ENCODE measurements at places on chromosomes 11 and 22.

- no peak for DNase-seq
Measured at GRCh38 chr11:41382927-41383326, 76.5 kb downstream of the LRRC4C start.

DNA sequence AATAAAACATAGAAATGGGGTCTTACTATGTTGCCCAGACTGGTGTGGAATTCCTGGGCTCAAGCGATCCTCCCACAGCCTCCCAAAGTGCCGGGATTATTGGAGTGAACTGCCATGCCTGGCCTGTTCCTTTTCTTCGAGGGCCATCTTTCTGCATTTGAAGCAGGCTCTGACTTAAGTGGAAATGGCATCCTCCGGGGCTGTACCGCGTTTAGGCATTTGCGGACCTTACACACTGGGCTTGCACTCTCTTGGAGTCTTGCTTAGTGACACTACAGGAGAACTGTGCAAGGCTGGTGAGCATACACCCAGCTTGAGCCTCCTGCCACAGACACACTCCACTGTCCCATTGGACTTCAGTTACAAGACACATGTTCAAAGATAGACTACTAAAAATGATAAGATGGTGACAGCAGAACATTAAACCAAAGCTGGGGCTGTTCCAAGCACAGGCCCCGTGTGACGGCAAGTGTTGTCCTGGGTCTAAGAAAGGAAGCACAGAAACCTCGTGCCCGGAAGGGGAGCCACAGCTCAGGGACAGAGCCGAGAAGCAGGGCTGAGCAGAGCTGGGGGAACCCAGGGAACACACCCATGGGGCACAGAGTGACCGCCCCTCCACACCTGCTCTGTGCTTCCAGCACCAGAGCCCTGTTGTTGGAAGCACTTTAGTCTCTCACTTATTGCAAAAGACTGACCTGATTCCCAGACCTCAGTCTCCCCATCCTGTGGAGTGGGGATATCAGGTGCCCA, 59.0 kb upstream of the SHANK2 start:
- no peak for DNase-seq

GRCh38 chr11:117986981-117987574, 884 bp downstream of the IL10RA start:
- DNase-seq: no peak

- no peak for DNase-seq
Measured at GRCh38 chr11:111635706-111636045, 33.4 kb downstream of the SIK2 start.

GRCh38 chr11:30333405-30333804, 10.5 kb downstream of the ARL14EP start:
- no peak for DNase-seq

GRCh38 chr11:87352759-87353707, 315.3 kb downstream of the TMEM135 start:
- peak; percentile 49 for DNase-seq

GRCh38 chr11:32820497-32820896, 9.2 kb upstream of the PRRG4 start:
- DNase-seq: no peak

DNA sequence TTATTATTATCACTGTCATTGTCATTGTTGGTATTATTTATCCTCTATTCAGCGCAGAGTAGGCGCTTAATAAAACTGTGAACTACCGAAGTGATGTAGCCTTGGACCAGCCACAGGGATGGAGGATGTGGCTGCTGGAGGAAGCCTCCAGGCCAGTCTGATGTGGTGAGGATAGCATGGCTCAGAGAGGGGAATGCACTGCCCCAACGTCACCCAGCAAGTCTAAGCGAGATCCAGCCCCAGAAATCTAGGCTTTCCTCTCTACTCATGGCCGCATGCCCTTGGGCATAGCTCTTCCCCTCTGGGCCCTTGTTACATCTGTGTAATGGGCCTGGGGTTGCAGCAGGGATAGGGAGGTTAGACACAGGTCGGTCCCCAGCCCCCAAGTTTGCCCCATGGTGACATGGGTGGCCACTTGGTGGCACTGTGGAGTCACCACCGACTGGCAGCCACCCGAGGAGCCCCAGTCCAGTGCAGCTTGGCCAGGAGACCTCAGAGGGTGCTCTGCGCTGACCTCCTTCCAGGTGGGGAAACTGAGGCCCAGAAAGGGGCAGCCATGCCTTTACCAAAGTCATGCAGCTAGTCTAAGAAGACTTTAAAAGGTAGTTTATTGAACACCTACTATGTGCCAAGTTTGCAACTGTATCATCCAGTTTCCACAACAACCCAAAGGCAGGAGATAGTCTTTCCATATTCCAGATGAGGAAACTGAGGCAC, 395.7 kb downstream of the MN1 start:
- DNase-seq: peak; percentile 3

GRCh38 chr11:64198511-64198910, 8.0 kb upstream of the FERMT3 start:
- DNase-seq: no peak

GRCh38 chr11:58061813-58062212, 31.1 kb downstream of the OR6Q1 start:
- DNase-seq: no peak

DNA sequence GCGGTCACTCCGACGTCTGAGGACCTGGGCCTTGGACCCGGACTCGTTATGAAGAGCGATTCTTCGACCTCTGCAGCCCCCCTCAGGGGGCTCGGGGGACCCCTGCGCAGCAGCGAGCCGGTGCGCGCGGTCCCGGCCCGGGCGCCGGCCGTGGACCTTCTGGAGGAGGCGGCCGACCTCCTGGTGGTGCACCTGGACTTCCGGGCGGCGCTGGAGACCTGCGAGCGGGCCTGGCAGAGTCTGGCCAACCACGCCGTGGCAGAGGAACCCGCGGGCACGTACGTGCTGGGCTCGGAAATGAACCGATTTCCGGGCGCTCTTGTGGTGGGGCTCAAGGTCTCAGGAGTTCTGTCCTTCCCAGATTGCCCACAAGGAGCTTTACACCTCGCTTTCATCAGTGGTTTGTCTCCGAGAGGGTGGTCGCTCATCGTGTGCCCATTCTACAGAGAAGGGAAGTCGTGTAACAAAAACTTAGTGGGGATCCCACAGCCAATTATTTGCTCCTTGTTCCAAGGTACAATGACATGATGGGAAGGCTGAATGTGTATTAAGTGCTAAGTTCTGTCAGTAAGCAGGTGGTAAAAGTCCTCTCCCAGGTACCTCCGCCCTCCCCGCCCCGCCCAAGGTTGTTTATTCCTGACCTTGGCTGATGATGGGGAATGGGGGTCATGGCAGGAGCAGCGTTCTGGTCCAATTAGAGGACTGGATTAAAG, 695 bp downstream of the PEX26 start:
- DNase-seq: no peak

- no peak for DNase-seq
Measured at GRCh38 chr11:131240421-131240820, 130.0 kb upstream of the NTM start.

- DNase-seq: no peak
Measured at GRCh38 chr11:73991471-73992006, 8.9 kb upstream of the UCP2 start.

- DNase-seq: no peak
Measured at GRCh38 chr22:20926243-20926642, 9.0 kb downstream of the CRKL start.

- DNase-seq: no peak
Measured at GRCh38 chr22:29382580-29383302, 5.6 kb downstream of the AP1B1 start.

DNA sequence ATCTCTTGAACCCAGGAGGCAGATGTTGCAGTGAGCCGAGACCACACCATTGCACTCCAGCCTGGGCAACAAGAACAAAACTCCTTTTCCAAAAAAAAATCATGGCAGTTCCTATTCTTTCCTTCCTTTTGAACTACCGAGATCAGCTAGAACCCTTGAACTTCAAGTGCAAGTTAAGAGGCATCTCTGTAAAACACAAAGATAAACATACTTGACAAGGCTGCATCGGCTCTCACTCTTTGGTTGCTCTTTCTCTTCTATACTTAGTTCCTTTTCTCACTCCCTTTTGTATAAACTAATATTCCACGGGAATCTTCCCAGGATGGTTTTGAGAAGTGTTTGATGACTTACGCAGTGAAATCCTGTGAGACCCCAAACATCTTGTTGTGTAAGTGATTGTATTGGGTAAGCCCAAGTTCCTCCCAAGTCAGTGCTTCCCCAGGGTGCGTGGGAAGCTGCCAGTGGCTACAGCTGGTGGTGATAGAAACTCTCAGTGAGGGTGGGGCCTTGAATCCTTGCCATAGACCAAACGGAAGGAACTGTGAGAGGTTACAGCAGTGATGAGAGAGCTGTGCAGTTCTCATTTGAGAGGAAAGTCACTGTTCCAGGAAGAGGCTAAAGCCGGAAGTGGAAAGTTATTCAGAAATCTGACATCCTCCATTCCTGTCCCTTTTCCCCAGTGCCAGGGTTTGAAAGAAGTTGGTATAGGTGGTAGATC, 24.1 kb upstream of the CDC42EP2 start:
- DNase-seq: no peak

GRCh38 chr22:41828516-41828915, 4.4 kb upstream of the SREBF2 start:
- no peak for DNase-seq

DNA sequence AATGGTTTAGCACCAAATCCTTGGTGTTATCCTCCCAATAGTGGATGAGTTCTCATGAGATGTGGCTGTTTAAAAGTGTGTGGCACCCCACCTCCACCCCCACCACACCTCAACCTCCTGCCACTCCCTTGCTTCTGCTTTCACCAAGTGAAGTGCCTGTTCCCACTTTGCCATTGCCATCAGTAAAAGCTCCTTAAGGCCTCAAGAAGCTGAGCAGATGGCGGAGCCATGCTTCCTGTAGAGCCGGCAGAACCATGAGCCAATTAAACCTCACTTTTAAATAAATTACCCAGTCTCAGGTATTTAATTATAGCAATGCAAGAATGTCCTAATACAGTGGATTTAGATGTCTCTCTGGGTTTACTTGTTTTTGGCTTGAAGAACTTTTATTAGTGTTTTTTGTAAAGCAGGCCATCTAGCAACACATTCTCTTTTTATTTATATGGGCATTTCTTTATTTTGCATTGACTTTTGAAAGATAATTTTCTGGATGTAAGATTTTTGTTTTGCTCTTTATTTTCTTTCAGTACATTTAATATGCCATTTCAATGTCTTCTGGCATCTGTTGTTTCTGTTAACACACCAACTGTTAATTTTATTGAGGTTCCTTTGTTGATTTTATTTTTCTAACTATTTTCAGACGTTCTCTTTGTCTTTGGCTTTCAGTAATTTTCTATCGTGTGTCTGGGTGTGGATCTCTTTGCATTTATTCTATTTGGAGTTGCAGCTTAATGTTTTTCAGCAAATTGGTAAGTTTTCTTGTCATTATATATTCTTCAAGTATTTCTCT, 724.5 kb upstream of the CNTN5 start:
- DNase-seq: peak; percentile 53

DNA sequence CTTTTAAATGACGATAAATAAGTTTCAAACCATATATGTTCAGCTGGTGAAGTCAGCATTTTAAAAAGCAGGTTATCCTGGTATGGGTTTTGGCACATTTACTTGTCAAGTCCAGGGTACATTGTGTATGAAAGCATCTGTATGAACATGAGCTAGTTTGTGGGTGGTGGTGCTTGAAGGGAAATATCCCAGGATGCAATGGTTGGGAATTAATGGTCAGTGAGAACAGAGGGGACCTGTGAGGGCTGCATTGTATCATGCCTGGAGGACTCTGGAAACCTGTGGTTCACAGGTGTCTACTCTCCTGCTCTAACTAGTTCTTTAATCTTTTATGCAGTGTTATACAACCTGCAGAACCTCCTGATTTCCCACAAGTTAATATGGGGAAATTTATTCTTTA, 5.8 kb downstream of the DEPDC7 start:
- DNase-seq: no peak

DNA sequence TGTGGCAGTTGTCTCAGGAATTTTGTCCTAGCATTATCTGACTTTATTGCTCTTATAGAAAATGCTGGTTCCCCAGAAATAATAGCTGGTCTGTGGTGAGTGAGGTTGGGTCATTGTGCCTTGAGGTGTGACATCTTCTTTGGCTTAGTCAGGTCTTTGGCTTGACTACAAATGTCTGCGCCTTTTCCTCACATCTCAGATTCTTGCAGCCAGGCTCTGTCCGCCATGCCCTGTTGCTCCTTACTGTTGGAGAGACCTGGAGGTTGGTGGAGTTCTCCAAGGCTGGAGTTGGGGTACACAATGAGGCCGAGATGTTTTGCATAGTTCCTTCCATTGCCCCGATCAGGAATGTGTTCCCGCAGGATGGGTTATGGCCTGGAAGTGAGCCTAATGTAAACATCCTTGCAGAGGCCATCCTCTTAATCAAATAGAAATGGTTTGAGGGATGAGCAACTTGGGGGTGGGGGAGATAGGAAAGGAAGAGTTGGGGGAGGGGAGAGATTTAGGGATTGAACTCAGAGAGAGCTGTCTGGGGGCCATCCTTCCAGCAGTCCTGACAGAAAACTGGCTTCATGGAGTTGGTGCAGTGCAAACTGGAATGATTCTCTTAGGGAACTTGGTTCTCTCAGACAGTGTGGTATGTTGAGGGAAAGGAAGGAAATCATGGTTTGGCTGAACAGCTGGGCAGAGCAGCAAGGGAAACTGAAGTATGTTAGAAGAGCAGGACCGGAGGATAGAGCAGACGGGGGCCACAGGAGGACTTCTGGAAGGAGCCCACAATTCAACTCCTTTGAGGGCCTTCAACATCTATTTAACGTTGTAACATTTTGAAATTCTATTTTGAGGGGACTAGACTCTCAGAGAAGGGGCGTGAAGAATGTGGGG, 49.9 kb downstream of the ZBTB16 start:
- DNase-seq: no peak

DNA sequence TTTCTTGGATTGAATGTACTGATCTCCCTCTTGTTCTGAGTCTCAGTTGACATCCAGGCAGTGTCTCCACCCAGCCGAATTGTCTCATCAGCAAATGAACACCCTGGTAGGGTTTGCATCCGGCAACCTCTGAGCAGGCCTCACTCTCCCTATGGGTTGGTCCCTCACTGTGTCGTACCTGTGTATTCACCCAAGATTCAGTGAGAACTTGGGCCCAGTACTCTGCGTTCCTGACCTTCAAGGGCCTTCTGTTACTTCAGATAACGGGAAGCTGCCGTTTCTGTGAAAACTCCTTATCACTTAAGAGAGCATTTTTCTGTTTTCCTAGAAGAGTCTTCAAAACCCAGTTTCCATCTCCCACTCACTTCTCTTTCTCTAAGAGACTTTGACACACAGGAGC, 915.6 kb downstream of the TBC1D22A start:
- no peak for DNase-seq

DNA sequence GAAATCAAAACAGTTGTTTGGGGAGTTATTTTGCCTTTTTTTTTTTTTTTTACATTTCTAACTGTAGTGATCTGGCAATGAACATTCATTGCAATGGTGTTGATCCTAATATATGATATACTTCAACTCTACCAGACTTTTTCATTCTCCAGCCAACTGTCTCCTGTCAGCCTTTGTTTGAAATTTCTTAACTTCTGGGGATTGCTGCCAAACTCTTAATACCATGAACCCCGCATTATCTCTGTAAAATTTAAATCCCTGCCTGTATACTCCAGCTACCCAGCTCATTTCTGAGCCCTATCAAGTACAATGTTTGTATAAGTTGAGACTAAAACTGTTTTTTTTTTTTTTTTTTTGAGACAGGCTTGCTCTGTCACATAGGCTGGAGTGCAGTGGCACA, 280.7 kb downstream of the TTC28 start:
- DNase-seq: no peak

GRCh38 chr11:368414-369335, 624 bp upstream of the B4GALNT4 start:
- no peak for DNase-seq

- no peak for DNase-seq
Measured at GRCh38 chr11:57476757-57477506, 16.6 kb downstream of the RTN4RL2 start.

Data from NCI-H2171 (cell line).